A549 treated with AZD2906 at 1 μM for 4 hours (cell line): ENCODE measurements at places on chromosomes 7 and 10. TPM values are rescaled to one million over a fixed set of nuclear protein-coding genes. Genes with fewer than 3 reads are reported as not detected.

ELN gene
- 0.12 to 0.16 TPM (median 0.14 TPM) in 4 of 5 replicates, not detected in the other for total RNA-seq

HYAL4 gene
- total RNA-seq = 0.05 TPM in 1 of 5 replicates, not detected in the others

NPFFR1 gene
- total RNA-seq = under 0.01 TPM in 1 of 5 replicates, not detected in the others

PTPRE gene
- 3.5 to 5.3 TPM (median 5.2 TPM) in 5 replicates for total RNA-seq

RASA4 gene
- total RNA-seq = 1.5 to 2.5 TPM (median 2.1 TPM) in 5 replicates

CAPZA2 gene
- 106 to 180 TPM (median 118 TPM) in 5 replicates for total RNA-seq

ERVW-1 gene
- 0.07 TPM in 1 of 5 replicates, not detected in the others for total RNA-seq

SPDYE1 gene
- total RNA-seq = not detected in 5 replicates

PAPOLB gene
- total RNA-seq = not detected in 5 replicates

WDFY4 gene
- total RNA-seq = 0.03 to 0.11 TPM (median 0.06 TPM) in 4 of 5 replicates, not detected in the other

RELN gene
- 0.01 to 0.05 TPM (median 0.03 TPM) in 4 of 5 replicates, not detected in the other for total RNA-seq

LRRC18 gene
- total RNA-seq = not detected in 5 replicates

HOXA2 gene
- 0.40 to 0.85 TPM (median 0.76 TPM) in 5 replicates for total RNA-seq

SERPINE1 gene
- total RNA-seq = 1,708 to 2,057 TPM (median 1,848 TPM) in 5 replicates

FKBP14 gene
- 5.3 to 10.0 TPM (median 7.5 TPM) in 5 replicates for total RNA-seq

RBP3 gene
- not detected in 5 replicates for total RNA-seq

HPS6 gene
- 27.6 to 38.9 TPM (median 36.3 TPM) in 5 replicates for total RNA-seq

ZNF786 gene
- 6.1 to 6.6 TPM (median 6.3 TPM) in 5 replicates for total RNA-seq

PBLD gene
- total RNA-seq = 2.7 to 3.7 TPM (median 3.4 TPM) in 5 replicates

ZNF425 gene
- 1.2 to 1.4 TPM (median 1.3 TPM) in 5 replicates for total RNA-seq

TMEM243 gene
- total RNA-seq = 22.3 to 27.2 TPM (median 26.9 TPM) in 5 replicates

HHEX gene
- total RNA-seq = 12.8 to 14.7 TPM (median 13.9 TPM) in 5 replicates

TMEM196 gene
- not detected in 5 replicates for total RNA-seq

OPALIN gene
- total RNA-seq = not detected in 5 replicates

INSYN2A gene
- 1.4 to 1.8 TPM (median 1.5 TPM) in 5 replicates for total RNA-seq

CDC123 gene
- 123 to 188 TPM (median 125 TPM) in 5 replicates for total RNA-seq

SFTPA1 gene
- not detected in 5 replicates for total RNA-seq

PALD1 gene
- 5.4 to 7.6 TPM (median 6.5 TPM) in 5 replicates for total RNA-seq

CDC14C gene
- total RNA-seq = 0.03 TPM in 1 of 5 replicates, not detected in the others

RHEB gene
- total RNA-seq = 94.7 to 153 TPM (median 149 TPM) in 5 replicates

SCIN gene
- total RNA-seq = 0.31 to 0.43 TPM (median 0.39 TPM) in 5 replicates

C10orf62 gene
- 0.08 to 0.17 TPM (median 0.09 TPM) in 5 replicates for total RNA-seq

WNT8B gene
- 0.03 TPM in 1 of 5 replicates, not detected in the others for total RNA-seq

BUB3 gene
- total RNA-seq = 159 to 212 TPM (median 176 TPM) in 5 replicates
